H54 (cell line): ENCODE measurements at places on chromosomes 13 and 19.

DNA sequence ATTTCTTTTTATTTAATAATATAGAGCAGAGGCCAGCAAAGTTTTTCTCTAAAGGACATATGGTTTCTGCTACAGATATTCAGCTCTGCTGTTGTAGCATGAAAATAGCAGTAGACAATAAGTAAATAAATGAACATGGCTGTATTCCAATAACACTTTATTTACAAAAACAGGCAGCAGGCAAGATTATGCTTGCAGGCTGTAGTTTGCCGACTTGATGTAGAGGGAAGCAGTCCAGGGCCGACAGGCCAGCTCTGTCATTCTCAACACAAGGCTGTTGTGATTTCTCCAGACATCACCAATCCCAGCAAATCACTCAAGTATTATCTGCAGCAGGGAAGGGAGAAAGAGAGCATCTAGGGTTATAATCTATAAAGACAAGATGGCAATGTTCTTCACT, 1062.5 kb upstream of the PCDH9 start:
- no peak for DNase-seq

DNA sequence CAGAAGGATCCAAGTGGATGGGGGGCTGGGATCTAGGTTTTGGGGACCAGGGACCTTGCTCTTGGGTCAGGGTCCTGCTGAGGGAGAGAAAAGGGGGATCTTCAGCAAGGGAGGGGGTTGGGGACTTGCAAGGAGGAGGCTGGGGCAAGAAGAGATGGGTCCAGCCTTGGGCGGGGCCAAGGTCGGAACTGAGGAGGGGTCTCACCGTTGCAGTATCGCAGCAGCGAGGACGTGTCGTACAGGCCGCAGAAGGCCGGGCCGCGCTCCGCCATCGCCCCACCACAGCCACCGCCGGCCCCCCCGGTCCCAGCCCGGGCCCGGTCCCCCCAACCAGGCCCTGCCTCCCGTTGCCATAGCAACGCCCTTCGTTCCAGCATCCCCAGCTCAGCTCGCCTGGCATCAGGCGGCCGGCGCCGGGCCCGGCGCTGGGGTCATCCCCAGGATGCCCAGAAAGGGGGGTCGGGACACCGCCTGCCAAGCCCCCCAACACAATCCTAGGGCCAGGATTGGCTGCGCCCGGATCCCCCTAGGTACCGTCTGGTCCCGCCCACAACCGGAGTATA, 6.0 kb upstream of the EML2 start:
- DNase-seq, result no peak

GRCh38 chr19:35710784-35711723, 6.7 kb downstream of the ZBTB32 start:
- DNase-seq, result no peak

DNA sequence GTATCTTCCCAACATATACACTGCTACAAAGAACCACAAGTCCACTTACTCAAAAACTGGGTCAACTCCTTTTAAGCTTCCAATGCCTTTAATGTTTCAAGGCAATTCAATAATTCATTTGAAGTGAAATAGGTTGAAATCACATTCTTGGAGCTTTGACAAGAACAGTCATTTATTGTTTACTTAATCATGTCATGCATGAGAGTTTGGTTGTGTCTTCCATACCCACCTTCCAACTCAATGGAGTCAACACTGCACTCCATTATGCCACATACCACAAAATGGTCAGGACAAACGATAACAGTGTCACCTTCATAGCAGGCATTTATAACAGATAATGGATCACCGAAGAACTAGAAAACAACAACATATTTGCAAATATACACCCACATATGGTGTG, 506.3 kb downstream of the UQCRFS1 start:
- DNase-seq, result no peak

DNA sequence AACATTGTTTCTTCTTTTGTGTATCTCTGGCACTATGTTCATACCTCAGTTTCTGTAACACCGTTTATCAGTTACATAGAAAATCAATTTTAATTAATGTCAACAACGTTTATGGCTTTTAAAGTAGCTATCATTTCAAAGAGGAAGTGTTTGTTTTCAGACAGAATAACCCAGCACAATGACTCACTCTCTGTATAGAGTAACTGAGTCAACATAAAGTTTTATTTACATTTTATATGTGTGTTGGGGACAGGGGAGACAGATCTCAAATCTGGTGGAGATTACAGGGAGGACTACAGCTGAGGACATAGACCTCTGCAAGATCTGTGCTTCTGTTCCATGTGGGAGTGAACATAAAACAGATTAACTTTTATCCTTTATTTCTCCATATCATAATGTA, 2590.1 kb downstream of the PCDH9 start:
- DNase-seq, result no peak

DNA sequence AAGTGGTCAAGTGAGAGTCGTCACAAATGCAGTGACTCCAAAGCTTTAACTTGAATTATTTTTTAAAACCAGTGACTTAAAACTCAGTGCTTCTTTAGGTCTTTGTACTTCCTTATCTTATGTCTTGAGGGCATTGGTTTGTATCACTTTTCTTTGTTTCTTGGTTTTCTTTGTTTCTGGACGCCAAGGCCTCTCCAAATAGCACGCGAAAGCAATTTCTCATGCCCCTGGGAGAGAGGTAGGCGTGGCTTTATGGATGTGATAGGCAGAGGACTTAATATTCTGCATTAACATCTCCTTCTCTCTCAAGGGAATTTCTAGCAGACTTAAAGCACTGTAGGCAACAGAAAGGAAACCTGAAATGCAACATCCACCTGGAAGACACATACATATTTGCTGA, 20.6 kb downstream of the UBE2L5 start:
- no peak for DNase-seq

- no peak for DNase-seq
Observed at GRCh38 chr19:29777781-29778309, 33.9 kb upstream of the CCNE1 start.

- no peak for DNase-seq
Observed at GRCh38 chr13:24214528-24214927, 54.0 kb downstream of the SPATA13 start.

DNA sequence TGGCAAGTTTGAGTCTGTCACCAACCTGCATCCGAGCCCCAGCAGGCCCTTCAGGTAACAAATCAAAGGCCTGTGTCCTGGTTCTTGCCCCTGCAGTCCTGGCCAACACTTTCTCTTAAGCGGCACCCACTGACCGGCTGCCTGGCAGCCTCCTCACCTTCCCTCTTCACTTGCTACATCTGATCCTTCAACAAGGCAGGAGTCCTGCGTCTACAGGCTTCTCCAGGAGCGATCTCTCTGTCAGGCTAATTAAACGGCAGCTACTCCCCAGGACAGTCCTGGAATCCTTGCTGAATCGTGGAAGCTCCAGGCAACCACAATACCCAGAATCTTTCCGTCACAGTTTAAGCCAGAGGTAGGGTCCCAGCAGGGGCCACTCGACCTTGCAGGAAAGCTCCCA, 41.1 kb upstream of the GAS6 start:
- DNase-seq, result no peak

DNA sequence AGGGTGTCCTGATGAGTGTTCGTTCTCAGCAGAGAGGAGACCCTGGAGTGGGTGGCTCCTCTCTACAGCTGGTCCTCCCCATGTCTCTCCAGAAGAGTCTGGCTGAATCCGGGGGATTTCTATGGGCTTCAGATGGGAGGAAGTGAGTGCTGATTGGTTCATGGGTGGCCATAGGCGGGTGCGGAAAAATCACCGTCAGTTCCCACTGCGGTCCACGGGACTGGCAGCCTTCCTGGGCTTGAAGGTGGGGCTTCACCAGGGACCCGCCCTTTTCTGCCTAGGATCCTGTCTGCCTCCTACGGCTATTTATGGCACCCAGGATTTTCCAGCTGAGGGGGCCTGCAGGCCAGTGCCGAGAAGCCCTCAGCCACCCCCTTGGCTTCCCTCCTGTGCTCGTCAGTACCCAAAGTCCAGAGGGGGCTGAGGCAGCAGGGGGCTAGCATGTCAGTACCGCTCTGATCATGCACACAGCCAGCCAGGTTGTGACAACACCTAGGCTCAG, 18.4 kb downstream of the CPB2 start:
- DNase-seq, result no peak

GRCh38 chr13:32542221-32542620, 3.6 kb upstream of the N4BP2L2 start:
- DNase-seq, result no peak

- no peak for DNase-seq
Observed at GRCh38 chr19:2811735-2812413, 7.8 kb upstream of the ZNF554 start.

- DNase-seq, result peak; percentile 91
Observed at GRCh38 chr19:1235625-1236538, 1.9 kb downstream of the CBARP start.

DNA sequence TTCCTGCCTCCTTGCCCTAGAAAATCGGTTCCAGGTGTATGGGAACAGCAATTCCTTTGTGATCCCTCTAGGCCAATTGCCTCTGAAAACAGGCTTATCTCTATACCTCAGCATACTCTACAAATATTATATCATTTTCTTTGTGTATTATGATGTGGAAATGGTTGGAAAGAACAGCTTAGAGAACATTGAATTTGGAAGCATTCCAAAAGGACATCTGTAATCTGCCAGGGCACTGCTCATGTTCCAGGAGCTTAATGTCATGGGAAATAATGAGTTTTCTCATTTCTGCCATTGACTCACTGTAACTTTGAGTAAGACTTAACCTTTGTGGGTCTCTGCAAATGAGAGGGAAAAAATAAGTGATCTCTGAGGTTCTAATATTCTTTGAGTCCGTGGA, 147.3 kb downstream of the UFM1 start:
- DNase-seq, result no peak

- DNase-seq, result no peak
Observed at GRCh38 chr19:34711890-34712289, 22.2 kb upstream of the ZNF181 start.

DNA sequence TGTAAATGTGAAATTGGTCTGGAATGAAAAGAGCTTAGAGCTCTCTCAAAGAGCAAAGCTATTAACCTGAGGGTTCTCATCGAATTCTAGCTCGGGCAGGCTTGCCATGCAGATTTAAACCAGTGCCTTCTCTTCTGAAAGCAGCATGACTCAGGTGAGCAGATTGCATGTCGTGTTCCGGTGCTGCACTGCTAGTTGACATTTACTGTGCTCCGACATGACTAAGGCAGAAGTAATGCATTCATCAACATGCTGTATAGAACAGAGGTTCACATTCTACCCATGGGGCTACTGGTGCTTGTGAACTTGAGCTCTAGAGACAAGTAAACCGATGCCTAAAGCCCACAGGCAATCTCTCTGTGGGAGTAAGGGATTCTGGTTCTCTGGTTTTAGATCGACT, 947.7 kb downstream of the EFNB2 start:
- DNase-seq, result peak; percentile 55

DNA sequence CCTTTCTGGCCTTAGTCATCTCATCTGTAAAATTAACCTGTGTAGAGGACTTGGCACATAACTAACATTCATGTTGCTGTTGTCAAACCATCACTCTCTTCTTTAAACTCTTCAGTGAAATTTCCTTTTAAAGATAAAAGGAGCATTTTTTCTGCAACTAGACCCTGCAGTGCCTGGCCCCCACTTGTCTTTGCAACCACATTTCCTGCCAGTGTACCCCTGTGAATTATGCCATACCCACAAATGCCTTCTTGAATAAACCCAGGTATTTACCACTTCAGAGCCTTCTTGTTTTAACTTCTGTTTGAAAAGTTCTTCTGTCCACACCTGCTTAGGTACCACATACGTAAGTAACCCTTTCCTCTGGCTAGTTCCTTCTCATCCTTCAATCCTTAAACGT, 118.8 kb downstream of the CDK8 start:
- no peak for DNase-seq

- DNase-seq, result no peak
Observed at GRCh38 chr19:3338541-3339181, 27.7 kb upstream of the NFIC start.

DNA sequence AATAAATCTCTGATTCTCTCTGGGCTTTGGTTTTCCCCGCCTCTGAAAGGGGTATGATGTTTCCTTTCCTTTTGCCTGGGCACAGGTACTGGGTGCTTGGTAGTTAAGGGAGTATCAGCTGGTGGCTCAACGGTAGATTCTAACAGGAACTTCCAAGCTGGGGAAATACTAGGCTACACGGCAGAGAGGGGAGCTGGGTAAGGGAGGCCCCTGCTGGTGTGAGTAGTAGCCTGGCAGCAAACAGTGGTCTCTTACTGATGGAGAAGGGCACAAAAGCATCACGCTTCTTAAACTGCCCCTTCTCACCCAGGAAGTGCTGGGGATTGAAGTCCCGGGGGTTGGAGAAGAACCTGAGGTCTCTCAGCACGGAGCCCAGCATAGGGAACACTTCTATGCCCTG, 26.9 kb upstream of the CYP2A7 start:
- DNase-seq, result no peak

DNA sequence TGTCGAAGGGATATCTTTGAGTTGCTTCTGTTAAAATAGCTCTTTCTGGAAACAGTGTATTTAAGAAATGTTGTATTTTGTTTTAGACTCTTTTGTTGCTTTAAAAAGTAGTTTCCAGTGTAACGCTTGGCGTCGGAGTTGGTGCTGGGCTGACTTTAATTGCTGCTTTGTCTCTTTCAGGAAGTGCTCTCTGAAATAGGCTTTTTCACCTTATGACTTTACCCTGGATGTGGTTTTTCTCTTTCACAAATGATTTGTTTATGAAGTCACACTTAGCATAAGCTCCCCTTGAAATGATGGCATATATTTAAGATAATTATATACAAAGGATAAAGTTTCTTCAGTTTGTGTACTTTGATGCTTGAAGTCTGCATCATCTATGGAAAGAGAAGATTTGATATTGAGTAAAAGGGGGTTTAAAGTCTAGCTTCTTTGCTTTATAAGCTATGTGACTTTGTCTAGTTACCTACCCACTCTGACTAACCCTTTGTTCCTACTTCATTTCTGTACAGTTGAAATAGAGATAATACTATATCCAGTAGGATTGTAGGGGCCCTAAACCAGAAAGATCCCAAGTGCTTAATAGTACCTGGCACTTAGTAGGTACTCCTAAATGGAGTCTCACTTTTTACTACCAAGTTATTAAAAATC, at the start of gene GPR18:
TSS of gene GPR18 (minus strand) at position 170 of the 651 bp plus-strand sequence. CDS start 2,507 bp downstream, outside the sequence.
- no peak for DNase-seq

DNA sequence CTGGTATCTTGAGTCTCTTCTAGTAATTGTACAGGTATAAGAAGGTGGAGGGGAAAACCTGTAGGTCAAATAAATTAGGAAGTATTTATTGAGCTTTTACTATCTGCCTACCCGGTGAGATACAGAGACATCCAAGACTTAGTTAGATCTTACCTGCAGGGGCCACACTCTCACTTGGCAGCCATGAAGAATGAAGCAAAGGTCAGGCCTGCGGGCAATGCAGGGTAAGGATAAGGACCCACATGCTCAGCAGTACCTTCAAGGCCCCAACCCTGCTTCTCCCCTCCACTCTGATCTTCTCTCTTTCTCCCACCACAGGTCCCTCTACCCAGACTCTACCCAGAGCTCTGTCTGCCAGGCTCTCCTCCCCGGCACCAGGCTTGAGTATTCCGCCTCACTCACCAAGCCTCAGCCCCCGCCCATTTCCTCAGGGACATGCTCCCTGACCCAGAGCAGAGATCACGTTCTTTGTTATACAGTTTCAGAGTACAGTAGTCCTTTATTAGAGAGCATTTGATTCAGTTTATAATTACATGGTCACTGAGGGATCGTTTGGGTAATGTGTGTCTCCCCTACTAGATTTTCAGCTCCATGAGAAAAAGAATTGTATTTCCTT, 18.9 kb upstream of the CLDN10 start:
- DNase-seq, result no peak

GRCh38 chr19:7435586-7435985, 53.2 kb downstream of the PEX11G start:
- no peak for DNase-seq
